IgD-negative memory B cell (primary cell): ENCODE measurements at places on chromosomes 6 and 20. TPM values are rescaled to one million over a fixed set of nuclear protein-coding genes. Genes with fewer than 3 reads are reported as not detected.

GSTA1 gene
- not detected for polyA plus RNA-seq

LY6G6D gene
- polyA plus RNA-seq = not detected

EYA2 gene
- polyA plus RNA-seq = 0.11 TPM

BFSP1 gene
- polyA plus RNA-seq = not detected

PLCB4 gene
- not detected for polyA plus RNA-seq

HRH3 gene
- not detected for polyA plus RNA-seq

KIZ gene
- 26.2 TPM for polyA plus RNA-seq

TGM3 gene
- polyA plus RNA-seq = not detected
